ENCODE measurements at places on chromosomes 2 and 18. TPM values are rescaled to one million over a fixed set of nuclear protein-coding genes. Genes with fewer than 3 reads are reported as not detected.

DNA sequence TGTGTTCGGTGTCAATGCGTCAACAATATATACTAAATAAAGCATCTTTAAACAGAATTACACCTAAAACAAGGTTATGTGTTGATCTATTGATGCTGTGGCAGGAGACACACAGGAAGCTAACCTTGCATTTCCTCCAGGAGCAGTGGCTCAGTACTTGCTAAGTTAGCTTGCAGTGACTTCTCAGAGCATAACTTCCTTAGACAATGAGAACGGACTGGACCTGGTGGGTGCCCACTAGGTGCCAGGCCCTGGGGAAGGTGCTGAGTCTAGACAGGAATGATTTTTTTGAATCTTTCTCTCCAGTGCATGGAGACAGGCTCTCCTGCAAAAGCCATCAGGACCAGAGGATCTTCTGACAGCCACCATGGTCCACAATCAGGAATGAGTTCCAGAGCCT, 73.8 kb upstream of the MGAT4A start:
- no peak for DNase-seq

TUBB6 gene
- 57.2 TPM for total RNA-seq

GRCh38 chr2:52968043-52968442, 799.6 kb upstream of the CHAC2 start:
- DNase-seq, result no peak

- peak; percentile 34 for DNase-seq
Measured at GRCh38 chr2:8229546-8229986, 452.3 kb upstream of the ID2 start.

GRCh38 chr2:26327291-26328272, 18.4 kb upstream of the SELENOI start:
- DNase-seq, result no peak

DNA sequence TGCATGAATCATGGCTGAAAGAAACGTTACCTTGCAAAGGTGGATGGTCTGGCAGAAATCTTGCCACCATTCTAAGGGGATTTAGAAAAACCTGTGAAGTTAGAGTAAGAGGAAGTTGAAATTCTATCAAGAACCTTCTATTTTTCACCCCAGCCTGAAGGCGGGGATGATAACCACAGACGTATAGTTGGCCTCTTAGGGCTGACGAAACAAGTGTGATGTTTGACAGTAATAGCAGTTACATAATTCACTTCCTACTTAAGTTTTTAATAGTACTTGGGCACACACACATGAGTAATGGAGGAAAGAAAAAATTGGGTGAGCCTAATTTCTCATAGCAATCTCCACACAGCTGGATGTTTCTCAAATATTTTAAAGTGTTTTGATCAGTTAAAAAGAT, 336.6 kb upstream of the SALL3 start:
- DNase-seq, result no peak

MAB21L4 gene
- not detected for total RNA-seq

HOXD1 gene
- not detected for total RNA-seq

DNA sequence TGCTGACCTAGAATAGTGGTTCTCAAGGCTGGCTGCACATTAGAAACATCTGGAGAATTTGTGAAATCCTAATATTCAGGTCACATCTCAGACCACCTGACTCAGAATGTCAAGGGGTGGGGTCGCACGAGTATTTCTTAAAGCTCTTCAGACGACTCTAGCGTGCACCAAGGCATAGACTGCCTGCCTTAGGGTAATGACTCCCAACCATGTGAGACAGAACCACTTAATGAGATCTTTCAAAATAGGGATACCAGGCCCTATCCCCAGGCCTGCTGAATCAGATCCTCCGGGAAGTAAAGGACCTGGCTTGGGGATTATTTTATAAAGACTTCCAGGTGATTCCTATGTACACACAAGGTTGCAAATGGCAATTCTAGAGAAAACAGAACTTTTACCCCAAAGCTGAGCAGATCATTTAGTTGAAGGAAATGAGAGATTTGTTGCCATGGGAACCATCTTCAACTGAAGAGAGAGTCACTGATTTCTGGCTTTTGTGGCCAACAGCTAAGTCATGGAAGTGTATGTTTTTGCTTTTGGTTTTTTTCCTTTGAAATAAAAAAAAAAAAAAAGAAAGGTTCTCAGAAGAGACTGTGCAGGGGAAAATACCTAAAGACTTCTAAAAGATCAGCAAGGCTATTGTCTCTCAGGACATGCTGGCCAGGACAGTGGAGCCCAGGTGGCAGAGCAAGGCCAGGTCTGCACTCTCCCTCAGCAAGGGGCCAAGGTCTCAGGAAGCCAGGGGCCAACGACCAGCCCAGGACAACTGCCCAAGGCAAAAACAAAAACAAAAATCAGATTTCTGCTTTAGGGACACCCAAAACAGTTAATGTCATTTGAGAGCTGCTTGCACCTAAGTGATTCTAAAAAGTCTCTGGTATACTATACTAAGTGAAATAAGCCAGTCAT, 15.3 kb upstream of the LOXHD1 start:
- DNase-seq, result no peak

DNA sequence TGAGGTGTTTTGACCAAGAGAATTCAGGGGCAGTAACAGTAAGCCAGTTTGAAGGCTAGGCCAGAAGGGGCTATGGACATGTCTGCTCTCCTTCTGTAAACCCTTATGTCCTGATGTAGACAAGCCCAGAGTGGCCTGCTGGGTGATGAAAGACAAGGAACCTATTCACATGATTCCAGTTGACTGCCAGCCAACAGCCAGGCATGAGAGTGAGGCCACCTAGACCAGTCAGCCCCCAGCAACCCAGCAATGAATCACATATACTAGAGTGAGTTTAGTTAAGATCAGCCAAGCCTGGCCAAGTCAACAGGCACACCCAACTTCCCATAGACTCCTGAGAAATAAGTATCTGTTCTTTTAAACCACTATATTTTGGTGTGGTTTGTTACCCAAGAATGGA, 1889.7 kb upstream of the CELF4 start:
- no peak for DNase-seq

ZAP70 gene
- total RNA-seq, result 234 TPM
